ENCODE measurements at places on chromosomes 3 and 15.
A peak's percentile ranks its signal among the peaks of the same experiment; 100 is the strongest.

GRCh38 chr3:149620291-149621020, 37.4 kb downstream of the WWTR1 start:
- DNase-seq = no peak

DNA sequence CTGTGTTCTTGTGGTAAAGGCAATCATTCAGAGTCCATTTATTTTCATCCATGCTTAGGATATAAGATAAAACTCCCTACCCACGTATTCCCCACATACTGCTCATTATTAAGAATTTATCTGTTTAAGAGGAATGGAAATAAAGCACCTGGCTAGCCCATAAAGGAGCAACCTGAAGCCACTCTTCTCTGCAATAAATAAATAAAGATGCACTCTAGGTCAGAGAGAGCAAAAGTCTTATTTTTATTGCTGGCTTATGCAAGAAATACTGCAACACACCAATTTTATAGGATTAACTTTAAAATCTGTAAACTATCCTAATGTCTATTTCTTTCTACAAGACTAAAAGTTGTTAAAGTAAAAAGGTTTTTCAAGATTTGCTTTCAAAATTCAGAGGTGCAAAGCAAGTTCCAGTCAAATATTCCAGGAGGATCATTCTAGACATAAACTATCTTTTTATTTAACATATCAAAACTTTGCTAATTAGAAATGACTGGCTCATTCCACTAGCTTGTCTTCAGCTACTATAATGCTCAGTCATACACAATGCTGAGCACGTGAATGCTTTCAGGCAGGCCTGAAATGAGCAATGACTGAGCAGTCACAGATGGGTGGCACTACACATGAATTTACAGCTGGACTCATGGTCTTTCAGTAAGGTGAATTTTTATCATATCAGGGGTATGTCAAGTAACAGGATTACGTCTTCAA, 7.1 kb downstream of the TJP1 start:
- DNase-seq = no peak

DNA sequence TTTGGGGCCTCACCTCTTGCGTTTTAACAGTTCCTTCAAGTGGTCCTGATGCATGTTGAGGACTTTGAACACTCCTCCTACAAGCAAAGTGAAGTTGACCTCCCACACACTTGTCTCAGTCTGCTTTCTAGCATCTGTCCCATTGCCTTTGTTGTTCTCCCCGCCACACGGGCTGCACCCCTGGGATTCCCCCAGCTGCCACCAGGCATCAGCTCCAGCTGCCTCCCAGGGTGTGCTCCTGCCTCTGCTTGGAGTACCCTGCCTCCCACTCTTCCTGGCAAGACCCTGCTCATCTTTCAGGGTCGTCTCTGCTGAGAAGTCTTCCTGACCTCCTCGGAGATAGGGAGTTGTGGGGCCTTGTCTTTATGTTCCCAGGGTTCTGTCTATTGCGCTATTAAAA, 52.2 kb downstream of the IGF1R start:
- DNase-seq = no peak

DNA sequence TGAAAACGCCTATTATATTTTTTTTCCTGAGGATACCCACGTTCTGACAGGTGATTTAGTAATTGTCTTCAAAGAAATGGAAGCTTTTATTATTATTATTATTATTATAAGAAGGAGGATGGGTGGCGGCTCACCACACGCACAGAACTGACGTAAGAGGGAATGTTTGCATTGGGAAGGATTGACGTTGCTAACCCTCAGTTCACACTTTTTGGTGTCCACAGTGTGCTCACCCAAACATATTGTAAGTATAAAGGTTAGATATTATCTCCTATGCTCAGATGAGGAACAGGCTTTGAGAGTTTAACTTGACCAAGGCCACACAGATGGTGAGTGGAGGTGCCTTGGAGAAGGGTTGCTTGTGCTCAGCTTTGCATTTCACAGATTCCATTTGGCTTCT, 533.5 kb upstream of the TBL1XR1 start:
- DNase-seq = no peak

GRCh38 chr15:89671687-89672086, 7.5 kb downstream of the PLIN1 start:
- no peak for DNase-seq

GRCh38 chr3:58613236-58614132, 36.3 kb upstream of the FAM107A start:
- no peak for DNase-seq

DNA sequence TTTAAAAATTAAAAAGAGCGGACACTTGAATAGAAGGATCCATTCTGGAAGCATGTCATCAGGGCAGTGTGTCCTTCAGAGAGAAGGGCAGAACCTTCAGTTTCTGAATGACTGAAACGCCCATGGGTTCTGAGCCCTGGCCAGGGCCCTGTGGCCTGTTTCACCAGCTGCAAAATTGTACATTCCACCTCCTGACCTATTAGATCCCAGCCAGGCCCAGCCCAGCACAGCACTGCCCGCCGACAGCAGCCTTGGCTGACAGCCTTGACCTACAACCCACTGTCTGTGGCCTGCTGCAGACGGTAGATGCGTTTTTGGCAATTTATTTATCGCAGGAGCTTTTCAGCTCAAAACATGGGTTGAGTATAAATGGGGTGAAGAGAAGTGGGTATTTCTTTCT, 5.9 kb upstream of the POLG start:
- DNase-seq = no peak

- DNase-seq = no peak
Measured at GRCh38 chr15:63942486-63943365, 103.6 kb downstream of the DAPK2 start.

GRCh38 chr3:36944641-36945270, at the start of gene TRANK1:
TSS of gene TRANK1 (minus strand) at chr3:36945054. CDS start at chr3:36944809, 245 bp downstream.
- peak; percentile 82 for DNase-seq

DNA sequence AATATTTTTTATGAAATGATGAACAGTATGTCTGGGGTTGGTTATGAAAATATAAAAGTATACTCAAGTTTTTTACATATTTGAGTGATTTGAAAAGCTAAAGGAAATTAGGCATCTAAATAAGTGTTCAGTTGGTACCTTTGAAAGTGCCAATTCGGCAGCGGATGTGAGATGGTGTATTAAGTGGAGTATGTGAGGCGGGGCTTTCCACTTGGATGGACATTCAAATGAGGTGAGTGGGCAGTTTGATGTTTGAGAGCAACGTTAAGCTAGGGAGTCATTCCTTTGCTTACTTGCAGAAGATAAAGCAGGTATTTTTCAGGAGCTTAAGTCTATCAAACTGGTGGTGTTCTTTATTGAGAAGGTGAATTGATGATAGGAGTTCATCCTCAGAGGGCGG, 189.0 kb upstream of the GOLIM4 start:
- no peak for DNase-seq
